AG04449 (cell line): ENCODE measurements at places on chromosomes 12 and 14.

- no peak for DNase-seq
Observed at GRCh38 chr12:94247246-94247645, 98.9 kb downstream of the PLXNC1 start.

GRCh38 chr14:23348297-23348655 lies 4.4 kb downstream of the SLC22A17 start:
- DNase-seq, result no peak

DNA sequence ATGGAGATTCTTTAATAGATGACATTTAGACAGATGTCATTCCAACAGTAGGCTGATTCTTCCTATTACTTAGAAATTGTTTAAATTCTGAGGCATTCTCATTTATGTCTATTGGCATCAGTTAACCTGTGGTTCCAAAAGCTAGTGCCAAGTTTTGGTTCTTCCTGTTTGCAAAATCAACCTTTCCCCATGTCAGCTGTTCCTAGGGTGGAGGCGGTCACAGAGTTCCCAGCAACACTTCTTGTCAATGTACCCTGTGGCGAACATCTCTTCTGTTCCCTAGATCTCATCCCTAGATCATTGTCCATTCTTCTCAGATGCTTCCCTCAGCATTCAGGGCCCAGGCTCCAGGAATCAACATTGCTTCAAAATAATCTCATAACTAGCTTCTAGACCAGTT lies 140.9 kb downstream of the PHLDA1 start:
- no peak for DNase-seq

- DNase-seq, result no peak
Observed at GRCh38 chr12:241266-241665, 21.4 kb downstream of the SLC6A13 start.
